IMR-90 (cell line): ENCODE measurements at places on chromosomes 4 and X.

DNA sequence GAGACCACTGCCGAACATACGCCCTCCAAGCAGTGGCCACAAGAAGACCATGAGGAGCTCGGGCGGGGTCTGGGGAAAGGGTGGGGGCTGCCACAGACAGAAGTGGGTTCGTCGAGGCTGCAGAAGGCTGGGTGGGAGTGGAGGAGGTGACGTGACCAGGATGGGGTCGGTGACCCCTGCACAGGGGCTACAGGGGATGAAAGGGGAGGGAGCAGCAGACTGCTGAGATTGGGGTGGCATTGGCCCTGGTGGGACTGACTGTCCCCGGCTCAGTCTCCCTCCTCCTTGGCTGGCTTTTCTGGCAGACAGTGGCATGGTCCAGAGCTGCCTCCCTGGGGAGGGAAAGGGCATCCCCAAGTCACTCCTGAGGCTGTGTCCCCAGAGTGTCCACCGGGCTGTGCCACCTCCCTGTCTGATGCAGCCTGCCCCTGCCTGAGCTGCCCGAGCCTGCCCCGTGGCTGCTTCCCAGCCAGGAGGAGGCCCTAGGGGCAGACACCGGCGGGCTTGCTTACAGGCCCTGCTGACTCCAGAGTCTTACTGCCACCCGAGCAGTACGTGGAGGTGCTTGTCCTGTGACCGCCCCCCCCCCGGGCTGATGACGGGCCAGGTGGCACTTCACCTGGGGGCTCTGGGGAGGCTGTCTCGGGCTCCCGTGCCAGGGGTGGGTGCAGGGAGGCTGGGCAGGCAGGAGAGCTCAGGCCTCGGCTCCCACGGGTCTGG lies 7.2 kb downstream of the SH3BP2 start:
- DNase-seq = no peak

DNA sequence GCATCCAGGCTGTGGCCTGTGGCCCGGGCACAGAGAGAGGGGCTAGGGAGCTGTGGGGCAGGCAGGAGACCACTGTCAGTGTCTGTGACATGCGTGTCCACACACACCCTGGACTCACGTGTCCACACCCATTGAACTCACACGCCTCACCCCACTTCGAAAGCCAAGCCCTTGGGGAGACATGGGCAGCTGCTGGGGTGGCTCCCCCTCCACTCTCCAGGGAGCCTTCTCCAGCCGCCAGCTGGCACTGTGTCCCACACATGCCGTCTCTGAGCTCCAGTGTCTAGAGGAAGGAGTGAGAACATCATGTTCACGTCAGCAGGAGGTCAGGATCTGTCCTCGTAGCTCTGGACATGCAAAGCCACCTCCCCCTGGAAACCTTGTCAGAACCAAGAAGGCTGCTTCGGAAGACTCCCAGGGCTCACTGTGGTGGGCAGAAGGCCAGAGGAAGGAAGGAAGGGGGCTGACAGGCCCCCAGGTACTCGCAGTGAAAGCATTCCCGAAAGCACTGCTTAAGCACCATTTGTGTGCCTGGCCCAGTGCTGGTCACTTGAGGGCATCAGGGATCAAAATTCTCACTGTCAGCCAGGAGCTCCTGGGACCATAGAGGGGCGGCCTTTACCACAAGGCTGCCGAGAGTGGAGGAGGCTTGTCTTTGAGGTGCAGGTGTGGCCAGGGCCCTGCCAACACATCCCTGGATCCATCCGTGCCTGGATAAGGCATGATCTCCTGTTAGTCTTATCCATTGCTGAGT lies 61.4 kb downstream of the HTRA3 start:
- DNase-seq = no peak

DNA sequence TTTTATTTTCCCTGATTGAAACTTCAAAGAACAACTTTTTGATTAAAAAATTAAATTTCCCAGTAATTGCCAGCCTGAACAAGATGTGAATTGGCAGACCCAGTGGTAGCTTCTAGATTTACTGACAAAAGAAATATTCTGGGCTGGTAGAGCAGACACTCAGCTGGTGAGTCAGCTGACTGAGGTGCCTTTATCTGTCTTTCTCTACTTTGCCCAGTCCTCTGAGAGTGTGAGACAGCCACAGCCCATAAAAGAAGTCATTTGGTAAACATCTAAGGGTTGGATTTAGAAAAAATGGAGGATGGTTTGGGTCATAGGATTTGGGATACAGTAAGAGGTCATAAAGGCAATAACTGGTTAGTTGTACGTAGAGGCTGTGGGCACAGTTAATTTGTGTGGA lies 54.5 kb downstream of the CCSER1 start:
- no peak for DNase-seq

- no peak for DNase-seq
Measured at GRCh38 chr4:117491516-117491915, 406.1 kb upstream of the TRAM1L1 start.

DNA sequence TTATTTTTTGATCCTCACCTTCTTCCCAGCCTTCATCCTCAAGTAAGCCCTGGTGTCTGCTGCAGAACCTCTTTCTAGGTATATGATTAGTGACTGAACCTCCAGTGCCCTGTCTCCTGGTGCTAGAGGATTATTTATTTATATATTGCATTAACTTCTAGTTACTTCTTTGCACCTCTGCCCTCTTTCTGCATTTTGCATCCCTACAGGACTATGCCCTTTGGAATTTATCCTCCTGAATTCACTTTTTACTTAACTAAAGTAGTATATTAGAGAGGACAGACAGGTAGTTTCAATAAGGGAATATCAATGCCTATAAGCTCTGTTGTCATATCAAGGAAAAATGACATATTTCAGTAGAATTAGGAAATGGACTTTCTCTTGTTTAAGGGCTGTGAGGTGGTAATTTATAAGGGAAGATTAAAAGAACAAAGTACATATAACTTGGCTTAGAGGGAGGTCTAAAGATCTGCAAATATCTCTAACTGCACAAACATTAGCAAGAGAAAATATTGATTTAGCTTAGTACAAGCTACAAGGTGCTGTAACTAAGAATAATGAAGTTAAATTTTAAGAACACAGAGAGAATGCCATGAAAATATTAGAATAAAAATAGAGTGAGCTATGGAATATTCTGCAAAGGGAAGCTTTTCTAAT lies 181.7 kb downstream of the TEX13A start:
- DNase-seq = no peak

DNA sequence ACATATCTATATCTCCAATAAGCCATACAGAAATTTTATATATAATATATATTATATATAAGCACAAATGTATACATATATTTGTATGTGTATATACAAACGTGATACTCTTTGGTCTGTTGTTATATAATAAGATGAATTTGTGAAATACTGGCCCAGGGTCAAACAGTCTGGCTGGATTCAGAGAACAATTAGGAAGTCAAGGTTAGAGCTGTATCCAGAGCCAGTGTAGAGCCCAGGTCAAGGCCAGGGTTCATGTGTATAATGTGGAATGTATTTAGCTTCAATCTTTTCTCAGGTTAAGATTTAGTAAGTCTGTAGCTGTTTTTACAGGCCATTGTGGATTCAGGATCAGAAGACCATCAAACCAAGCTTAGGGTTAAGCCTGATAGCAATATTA lies 3.8 kb upstream of the ENOX2 start:
- DNase-seq = no peak

DNA sequence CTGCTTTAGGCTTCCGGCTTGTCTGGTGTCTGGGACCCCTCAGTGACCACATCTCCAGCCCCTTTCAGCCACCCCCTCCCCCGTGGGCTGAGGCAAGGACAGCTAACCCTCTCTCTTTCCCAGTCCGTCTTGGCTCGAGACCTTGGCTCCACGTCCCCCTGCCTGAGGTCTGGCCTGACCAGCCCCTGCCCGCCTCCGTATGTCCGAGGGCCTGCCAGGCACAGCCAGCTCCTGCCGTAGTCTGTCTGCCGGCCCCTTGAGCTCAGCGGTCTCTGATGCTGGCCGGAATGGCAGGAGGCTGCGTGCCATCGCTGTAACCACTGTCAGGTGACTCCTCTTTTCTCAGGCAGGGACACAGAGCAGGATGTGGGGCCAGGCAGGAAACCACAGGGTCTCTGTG lies 73.3 kb upstream of the LRPAP1 start:
- DNase-seq = no peak

GRCh38 chr4:144338148-144338547 lies 197.6 kb upstream of the GYPA start:
- no peak for DNase-seq

DNA sequence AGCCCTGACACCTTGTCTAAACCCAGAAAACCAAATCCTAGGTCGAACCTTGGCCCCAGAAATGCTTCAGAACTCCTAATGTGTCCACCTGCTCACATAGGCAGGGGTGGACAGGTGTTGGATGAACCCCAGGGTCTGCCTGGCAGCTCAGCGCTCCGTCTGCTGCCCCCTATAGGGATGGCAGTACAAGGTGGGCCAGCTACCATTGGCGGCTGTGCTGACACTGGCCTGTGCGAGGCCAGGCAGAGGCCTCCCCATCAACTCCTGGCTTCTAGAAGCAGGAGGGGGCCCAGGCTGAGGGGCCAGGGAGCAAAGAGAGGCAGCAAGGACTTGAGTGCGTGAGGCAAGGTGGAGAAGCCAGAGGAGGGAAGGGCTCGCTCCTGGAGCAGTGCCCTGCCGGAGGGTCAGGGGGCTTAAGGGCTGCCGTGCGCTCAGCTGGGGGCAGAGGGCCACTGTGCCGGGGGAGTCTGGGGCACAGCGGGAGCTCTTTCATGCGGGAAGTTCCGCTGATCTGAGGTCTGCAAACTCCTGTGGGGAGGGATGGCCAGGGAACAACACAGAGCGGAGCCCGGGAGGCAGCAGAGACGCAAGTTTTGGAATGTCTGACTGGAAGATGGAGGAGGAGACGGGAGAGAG lies 20.6 kb downstream of the CCNQ start:
- DNase-seq = no peak

DNA sequence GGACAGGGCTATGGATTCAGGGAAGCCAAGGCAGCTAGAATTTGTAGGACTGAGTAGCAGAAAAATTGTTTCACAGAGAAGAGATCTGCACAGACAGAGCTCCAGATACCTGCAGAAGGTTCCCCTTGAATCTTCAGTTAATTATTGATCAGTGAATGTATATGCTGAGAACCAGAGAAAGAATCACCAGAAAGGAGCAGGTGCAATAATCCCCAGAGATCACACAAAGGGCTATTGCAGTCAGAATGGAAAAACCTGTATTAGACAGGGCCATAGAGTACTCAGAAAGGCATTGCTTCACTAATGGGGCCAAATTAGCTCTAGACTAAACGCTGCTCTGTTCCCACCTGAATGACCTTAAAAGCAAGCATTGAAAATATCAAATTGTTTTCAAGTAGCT lies 35.5 kb upstream of the SMAD1 start:
- DNase-seq = no peak

DNA sequence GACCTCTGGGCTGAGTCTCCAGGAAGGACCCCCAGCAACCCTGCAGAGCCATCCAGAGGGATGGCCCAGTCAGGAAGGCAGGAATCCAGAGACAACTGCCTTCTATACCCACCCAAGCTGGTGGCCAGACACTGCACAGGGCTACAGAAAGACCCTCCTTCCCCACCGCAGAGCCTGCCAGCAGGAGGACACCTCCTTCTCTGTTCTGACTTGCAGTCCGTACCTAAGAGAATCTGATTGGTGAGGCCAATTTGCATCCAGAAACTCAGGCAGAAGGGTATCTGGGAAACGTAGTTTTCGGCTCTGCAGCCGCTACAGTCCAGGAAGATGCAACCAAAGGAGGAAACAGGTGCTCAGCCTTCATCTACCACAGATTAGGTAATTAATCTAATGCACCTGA lies 155.4 kb upstream of the FRG1 start:
- DNase-seq = no peak

GRCh38 chr4:95835672-95836071 lies 4.2 kb upstream of the PDHA2 start:
- no peak for DNase-seq

- no peak for DNase-seq
Measured at GRCh38 chr4:33998291-33998690, 2246.0 kb downstream of the ARAP2 start.

DNA sequence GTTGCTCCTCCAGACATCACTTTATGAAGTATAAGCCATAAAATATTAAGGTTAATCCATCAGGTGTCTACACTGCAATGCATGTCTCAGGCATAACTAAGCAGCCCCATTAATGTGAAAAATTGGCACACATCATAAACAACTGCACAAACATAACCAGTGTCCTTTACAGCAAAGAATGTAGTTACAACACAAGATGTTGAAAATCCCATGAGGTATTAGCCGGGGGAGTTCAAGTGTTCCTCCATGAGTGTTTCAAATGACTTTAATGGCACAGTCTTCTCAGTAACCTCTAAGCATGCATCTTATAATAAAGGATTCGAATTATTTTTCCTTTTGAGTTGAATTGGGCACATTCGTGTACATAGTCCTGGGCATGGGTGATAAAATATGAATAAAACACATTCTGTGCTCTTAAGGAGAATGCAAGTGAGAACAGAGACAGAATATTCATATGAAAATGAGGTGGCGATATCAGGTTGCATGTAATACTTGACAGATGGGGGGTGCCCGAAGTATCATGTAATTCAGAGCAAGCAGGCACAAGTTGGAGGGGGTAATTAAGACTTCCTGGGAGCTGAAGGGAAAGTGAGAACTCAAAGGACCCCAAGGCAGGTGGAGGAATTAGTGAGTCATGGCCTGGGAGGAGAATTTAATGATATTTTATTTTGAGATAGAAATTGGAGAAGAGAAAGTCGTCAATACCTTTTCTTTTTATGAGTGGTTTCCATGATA lies 18.2 kb upstream of the VCX2 start:
- no peak for DNase-seq

GRCh38 chr4:101954351-101954750 lies 163.8 kb downstream of the BANK1 start:
- no peak for DNase-seq
